ENCODE measurements at places on chromosomes 4 and X.
A peak's percentile ranks its signal among the peaks of the same experiment; 100 is the strongest.

DNA sequence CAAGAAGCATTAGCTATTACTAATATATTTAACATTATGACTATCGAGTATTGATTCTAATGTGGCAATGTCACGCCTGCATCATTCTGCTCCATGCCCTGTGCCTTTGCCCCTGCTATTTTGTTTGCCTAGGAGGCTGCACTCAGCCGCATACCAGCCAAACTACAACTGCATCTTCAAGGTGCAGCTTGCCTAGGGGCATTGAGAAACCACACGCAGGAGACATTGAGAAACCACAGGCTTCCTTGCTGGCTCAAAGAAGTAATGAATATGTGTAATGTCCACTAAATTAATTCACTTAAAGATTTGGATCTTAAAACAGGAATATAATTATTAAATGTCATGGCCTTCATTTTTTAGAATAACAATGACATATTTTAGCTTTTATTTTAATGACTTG is 683.6 kb upstream of the TENM3 start:
- H3K4me3 ChIP-seq = no peak overlapping the region
- no peak for DNase-seq
- H3K4me1 ChIP-seq = peaks cover 4% of the 10 kb centered on the region

GRCh38 chr4:8010618-8011017 is 71.0 kb upstream of the AFAP1 start:
- peaks cover 31% of the 10 kb centered on the region for H3K27me3 ChIP-seq
- H3K36me3 ChIP-seq = no peaks in the 10 kb centered on the region
- H3K4me1 ChIP-seq = no peaks in the 10 kb centered on the region
- peak; percentile 25 for DNase-seq
- no peak overlapping the region for H3K4me3 ChIP-seq
- H3K27ac ChIP-seq = no peak overlapping the region

GRCh38 chr4:118417325-118417724 is 64.5 kb upstream of the PRSS12 start:
- DNase-seq = peak; percentile 77
- no peaks in the 10 kb centered on the region for H3K36me3 ChIP-seq
- H3K4me1 ChIP-seq = peaks cover 31% of the 10 kb centered on the region
- peak overlapping the region; percentile 21 for H3K4me3 ChIP-seq
- H3K27ac ChIP-seq = peak overlapping the region; percentile 63

- DNase-seq = no peak
- no peak overlapping the region for H3K27ac ChIP-seq
- no peaks in the 10 kb centered on the region for H3K36me3 ChIP-seq
- no peak overlapping the region for H3K4me3 ChIP-seq
These were observed 394.5 kb downstream of the KCNIP4 start for GRCh38 chr4:21554066-21554465.

- H3K36me3 ChIP-seq = no peaks in the 10 kb centered on the region
- H3K4me3 ChIP-seq = no peak overlapping the region
- peaks cover 2% of the 10 kb centered on the region for H3K27me3 ChIP-seq
These were observed 904.2 kb downstream of the STPG2 start for GRCh38 chr4:97238956-97239666.

GRCh38 chrX:84475101-84475500 is 27.2 kb downstream of the HDX start:
- H3K27me3 ChIP-seq = no peaks in the 10 kb centered on the region
- H3K27ac ChIP-seq = no peak overlapping the region
- DNase-seq = no peak
- no peaks in the 10 kb centered on the region for H3K36me3 ChIP-seq

GRCh38 chrX:15849555-15849954 is 5.1 kb downstream of the AP1S2 start:
- H3K4me3 ChIP-seq = no peak overlapping the region
- no peaks in the 10 kb centered on the region for H3K27me3 ChIP-seq
- H3K36me3 ChIP-seq = no peaks in the 10 kb centered on the region
- DNase-seq = no peak
- H3K27ac ChIP-seq = peak overlapping the region; percentile 13

GRCh38 chr4:25011135-25011866 is 19.4 kb downstream of the LGI2 start:
- no peak overlapping the region for H3K27ac ChIP-seq
- no peaks in the 10 kb centered on the region for H3K36me3 ChIP-seq
- H3K4me3 ChIP-seq = no peak overlapping the region
- DNase-seq = no peak
- no peaks in the 10 kb centered on the region for H3K4me1 ChIP-seq
- peaks cover 37% of the 10 kb centered on the region for H3K27me3 ChIP-seq

DNA sequence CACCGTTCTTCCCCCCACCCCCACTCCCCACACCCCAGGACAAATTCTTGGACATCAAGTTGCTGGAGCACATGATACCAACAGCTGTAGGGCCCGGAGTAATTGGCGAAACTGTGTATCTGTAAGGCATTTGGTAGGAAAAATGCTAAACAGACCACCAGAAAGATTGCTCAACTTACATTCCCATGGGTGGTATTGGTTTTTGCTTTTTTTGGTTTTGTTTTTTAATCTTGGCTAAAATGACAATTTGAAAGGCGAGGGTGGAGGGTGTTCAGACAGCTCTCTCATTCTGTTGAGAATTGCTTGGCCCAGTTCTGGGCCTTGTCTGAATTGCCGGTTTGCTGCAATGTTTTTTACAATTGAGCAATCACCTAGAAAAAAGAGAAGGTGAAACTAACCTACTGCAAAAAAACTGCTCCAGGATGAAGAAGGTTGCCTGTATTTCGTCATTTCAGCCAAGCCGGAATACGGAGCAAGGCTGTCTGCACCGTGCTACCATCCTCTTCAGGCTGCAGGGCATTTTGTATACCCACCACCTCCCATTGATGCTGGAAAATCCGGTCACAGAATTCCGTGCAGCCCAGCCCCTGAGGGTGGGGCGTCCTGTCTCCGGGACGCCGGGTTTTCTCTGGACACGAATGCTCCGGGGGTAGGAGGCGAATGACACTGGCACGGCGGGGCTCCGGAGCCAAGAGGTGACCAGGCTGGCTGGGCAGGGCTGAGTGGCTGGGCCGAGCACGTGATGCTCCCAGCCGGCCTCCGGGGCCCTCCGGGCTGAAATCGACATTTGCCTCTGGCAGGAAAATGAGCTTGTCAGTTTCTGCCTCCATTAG is at the start of gene CLCN4:
TSS of gene CLCN4 (plus strand) at position 777 of the 833 bp plus-strand sequence. CDS start 28,058 bp downstream, outside the sequence.
- no peak within 1 kb of the TSS for H3K27ac ChIP-seq
- no peak within 1 kb of the TSS for H3K4me3 ChIP-seq
- H3K4me1 ChIP-seq = peaks cover 13% of the 10 kb centered on the region
- no peaks in the 10 kb centered on the region for H3K36me3 ChIP-seq
- peaks cover 17% of the 10 kb centered on the region for H3K27me3 ChIP-seq

DNA sequence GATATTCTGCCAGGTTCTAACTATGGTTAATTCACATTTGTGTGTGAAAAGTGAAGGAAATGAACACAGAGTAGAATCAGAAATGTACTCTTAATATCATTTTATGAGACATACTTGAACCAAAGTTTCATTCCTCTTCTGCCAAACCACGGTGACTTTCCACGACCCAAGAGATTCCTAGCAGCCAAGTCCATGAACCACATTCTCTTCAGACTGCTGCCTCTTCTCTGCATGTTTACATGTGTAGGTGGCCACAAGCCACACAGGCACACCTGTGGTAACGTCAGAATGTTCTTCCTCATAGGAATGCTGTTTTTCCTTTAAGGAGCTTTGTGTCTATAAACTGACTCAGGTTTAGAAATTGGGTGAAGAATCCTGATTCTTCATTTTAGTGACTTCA is 1411.2 kb downstream of the RAPGEF2 start:
- H3K36me3 ChIP-seq = no peaks in the 10 kb centered on the region
- H3K27me3 ChIP-seq = no peaks in the 10 kb centered on the region
- H3K4me1 ChIP-seq = no peaks in the 10 kb centered on the region
- H3K27ac ChIP-seq = no peak overlapping the region
- no peak for DNase-seq

GRCh38 chr4:38464328-38464727 is 199.7 kb upstream of the KLF3 start:
- H3K4me3 ChIP-seq = no peak overlapping the region
- no peak for DNase-seq
- H3K27ac ChIP-seq = no peak overlapping the region
- no peaks in the 10 kb centered on the region for H3K4me1 ChIP-seq
- H3K36me3 ChIP-seq = no peaks in the 10 kb centered on the region

DNA sequence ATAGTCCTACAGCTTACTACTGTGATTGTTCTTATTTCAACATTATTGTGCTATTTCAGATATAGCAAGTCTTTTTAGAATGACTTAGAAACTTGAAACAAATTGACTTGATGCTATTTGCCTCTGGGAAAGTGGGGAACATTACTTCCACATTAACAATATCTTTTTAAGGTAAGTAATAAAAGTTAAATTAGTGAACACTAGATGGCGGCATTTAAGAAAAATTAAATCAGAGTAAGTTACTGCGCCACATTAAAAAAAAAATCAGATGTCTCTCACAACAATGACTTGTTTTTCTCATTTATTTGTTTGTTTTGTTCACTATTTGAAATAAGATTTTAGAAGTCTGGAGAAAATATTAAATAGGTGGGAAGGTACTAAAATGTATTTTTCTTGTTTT is 1026.9 kb upstream of the SLIT2 start:
- no peaks in the 10 kb centered on the region for H3K27me3 ChIP-seq
- peak; percentile 34 for DNase-seq
- H3K27ac ChIP-seq = no peak overlapping the region
- peaks cover 35% of the 10 kb centered on the region for H3K4me1 ChIP-seq
- no peak overlapping the region for H3K4me3 ChIP-seq

DNA sequence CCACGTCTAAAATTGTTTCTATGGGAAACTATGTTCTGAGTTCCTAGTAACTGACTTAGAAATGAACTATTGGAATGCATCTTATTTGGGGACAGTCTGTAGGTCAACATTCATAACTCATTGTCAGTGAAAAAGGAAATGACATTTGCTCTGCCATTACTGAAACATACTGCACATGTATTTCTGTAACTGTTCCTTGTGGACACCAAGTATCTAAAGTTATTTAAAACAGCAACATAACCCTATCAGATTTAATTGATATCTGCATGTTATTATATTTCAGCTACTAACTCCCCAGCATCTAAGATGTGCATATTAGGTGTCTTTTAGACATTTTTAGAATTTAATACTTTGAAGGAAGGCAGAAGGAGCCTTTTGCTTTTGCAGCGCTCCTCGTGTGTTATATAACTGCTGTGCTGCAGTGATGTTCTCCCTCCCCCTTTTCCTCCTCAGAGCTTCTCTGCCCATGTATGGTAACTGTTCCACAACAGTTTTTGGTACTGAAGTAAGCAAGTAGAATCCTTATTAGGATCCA is 37.2 kb upstream of the TMEM131L start:
- H3K27me3 ChIP-seq = peaks cover 1% of the 10 kb centered on the region
- H3K27ac ChIP-seq = no peak overlapping the region
- peaks cover 36% of the 10 kb centered on the region for H3K4me1 ChIP-seq

- peak overlapping the region; percentile 3 for H3K27ac ChIP-seq
- no peaks in the 10 kb centered on the region for H3K27me3 ChIP-seq
- H3K36me3 ChIP-seq = no peaks in the 10 kb centered on the region
- no peak overlapping the region for H3K4me3 ChIP-seq
- H3K4me1 ChIP-seq = peaks cover 14% of the 10 kb centered on the region
These were observed 77.1 kb upstream of the UCP1 start for GRCh38 chr4:140645614-140646412.

DNA sequence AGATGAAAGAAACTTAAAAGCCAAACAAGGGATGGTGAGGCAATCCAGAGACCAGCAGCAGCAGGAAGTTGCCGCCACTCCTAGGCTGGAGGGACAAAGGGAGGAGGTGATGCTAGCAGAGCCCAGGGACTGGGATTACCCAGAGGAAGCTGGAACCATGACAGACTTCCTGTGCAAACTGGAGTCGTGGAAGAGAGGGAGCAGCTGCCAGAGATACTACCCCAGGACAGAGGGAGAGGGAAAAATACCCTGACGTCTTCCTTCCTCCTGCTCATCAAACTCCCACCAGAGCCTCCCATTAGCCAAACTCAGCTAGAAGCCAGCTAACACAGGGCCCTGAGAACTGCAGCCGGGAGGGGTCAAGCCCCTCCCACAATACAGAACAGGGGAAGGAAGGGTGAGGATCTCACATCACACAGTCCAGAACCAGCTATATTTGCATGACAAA is 101.2 kb upstream of the KLF3 start:
- no peak overlapping the region for H3K27ac ChIP-seq
- peaks cover 31% of the 10 kb centered on the region for H3K4me1 ChIP-seq
- DNase-seq = no peak
- no peaks in the 10 kb centered on the region for H3K36me3 ChIP-seq

- no peaks in the 10 kb centered on the region for H3K36me3 ChIP-seq
- no peak for DNase-seq
- no peak overlapping the region for H3K27ac ChIP-seq
- peaks cover 5% of the 10 kb centered on the region for H3K27me3 ChIP-seq
These were observed 40.2 kb upstream of the CRMP1 start for GRCh38 chr4:5933116-5933515.

Measured in HFFc6 (cell line).